ENCODE measurements at places on chromosomes 4 and X.

- no peak for DNase-seq
These were observed 3.3 kb downstream of the RELL1 start for GRCh38 chr4:37682701-37683401.

DNA sequence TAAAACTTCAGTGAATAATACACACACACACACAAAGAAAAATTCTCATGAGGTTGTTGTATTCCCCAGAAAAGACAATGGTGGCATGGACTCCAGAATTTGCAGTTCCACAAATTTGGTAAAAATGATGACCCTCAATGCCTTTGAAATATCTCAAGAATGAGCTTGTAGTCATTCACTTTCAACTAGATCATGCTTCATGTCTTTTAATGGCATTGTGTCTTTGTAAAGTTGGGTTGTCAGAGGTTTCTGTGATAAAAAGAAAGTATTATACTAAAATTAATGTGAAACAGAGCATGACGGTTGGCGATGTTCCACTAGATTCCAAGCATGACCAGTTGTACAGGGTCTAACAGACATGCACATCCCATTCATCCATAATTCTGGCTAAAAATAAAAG lies 685.0 kb upstream of the FRG1 start:
- DNase-seq: no peak

DNA sequence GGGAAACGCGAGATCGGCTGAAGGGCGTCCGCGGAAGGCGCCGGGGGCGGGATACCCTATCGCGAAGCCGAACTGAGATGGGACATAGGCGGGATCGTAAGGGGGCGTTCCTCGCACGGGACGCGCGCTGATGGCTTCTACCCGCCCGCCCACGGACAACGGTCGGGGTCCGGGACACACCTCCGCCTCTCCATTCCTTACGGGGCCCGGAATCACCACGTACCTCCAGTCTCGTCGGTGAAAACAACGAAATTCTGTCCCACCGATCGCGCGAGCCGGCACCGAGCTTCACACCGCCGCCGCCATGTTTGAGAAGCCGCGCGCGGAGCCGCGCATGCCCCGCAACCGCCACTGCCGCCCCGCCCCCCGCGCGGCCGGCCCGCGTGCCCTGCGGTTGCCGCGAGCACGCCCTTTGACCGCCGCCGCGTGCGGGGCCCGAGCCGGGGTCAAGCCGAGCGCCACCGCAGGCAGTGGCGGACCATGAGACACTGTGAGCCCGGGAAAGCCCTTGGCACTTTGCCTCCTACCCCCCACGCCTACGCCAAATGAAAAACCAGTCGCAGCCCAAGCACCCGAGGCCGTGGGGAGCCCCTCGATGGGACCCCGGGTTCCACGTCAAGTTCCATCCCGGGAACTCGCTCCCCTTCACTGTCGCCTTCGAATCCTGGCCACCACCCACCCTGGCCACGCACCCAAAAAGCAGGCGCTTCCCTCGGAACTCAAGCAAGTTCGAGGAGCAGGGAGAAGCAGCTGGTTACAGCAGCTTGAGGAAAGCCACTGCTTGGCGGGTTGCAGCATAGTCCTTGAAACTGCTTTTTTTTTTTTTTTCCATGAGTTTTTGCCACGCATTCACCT lies at the start of gene SCML2:
SCML2 (minus strand) TSS at position 320 of the 855 bp plus-strand sequence. CDS start 20,617 bp downstream, outside the sequence.
- DNase-seq: no peak

DNA sequence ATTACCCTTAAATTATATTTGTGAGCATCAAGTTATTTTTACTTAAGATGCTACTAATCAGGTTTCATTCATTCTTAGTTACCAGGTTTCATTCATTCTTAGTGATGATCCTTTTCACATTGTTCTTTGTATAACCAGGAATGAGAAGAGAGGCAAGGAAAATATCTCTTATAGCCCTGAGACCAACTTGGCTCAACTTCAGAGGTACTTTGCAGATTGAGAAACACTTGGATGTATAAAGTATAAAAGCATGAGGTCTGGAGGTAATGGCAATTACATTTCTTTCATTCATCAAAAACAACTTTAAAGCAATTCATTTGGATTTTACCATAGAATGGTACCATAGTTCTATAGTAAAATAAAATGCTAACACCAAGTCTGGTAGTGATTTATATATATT lies 231.0 kb downstream of the PRDM5 start:
- DNase-seq: no peak

DNA sequence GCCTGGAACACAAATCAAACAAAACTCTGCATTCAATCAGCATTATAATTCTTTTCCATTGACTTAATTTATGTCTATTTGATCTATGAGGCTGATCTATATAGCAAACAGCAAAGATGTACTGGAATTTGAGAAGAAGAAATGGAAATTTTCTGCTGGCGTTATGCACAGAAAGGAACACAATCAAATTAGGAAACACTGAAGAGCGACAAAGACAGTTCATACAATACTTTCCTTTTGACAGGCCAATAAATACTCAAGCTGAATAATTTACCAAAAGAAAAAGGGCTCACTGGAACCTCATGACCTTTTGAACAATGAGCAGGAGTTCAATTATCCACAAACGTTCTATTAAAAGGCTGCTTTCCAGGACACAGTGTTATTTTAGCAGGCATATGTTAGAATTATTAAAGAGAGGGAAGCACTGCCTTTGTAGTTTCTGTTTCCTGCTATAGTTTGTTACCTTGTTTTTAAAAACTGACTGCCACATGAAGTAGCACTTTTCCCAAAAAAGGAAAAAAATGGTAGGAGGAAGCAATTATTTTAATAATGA lies 8.1 kb downstream of the PDHA2 start:
- no peak for DNase-seq

DNA sequence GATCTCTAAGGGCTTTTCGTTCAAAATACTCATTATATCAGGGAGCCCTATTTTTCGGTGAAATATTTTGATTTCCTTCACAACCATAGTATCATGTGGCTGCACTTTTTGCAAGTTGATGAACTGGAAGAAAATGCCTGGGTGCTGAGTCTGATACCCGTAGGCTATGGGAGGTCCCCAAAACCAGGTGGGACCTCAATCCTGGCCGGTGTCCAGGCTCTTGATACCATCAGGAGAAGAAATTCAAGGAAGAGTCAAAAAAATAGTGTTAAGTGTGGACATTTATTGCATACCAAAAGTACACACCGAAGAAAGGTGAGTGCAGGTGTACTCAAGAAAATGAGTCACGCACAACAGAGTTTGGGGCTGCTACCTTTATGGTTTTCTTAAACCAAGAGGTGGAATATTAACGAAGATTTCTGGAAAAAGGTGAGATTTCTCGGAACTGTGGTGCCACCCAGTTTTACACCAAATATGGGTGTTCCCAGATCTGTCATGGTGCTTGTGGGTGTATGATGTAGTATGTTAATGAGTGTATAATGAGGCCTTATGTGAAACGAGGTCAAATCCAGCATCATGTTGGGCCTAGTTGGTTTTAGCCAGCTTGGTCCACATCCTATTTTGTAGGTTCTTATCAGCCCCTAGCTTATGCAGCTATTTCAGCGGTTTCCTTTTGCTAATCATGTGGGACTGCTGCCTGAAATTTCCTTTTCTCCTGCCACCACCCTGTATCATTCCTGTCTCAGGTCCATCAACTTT lies 29.9 kb downstream of the VCX2 start:
- DNase-seq: no peak

DNA sequence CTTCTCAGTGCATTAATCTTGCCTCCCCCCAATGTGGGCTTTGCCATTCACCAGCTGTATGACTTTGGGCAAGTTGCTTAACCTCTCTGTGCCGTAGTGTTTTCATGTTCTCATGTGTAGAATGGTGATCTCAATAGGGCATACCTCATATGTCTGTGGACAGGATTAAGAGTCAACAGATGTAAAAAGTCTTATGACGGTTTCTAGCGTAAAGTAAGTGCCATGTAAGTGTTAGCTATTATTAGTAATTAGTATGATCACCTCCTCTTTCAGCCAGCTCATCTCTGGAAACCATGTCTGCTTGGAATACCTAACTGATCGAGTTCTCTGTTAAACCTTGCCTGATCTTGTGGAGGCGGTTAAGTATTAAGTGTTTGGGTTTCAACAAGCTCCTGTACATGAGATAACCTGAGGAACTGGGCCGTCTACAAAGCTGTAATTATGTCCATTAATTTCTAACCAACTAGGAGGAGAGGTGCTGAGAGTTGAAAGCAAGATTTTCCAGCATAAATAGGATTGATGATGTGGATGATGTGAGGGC lies 66.3 kb downstream of the TSC22D3 start:
- DNase-seq: no peak

GRCh38 chr4:24559889-24560288 lies 24.5 kb downstream of the DHX15 start:
- DNase-seq: no peak

GRCh38 chr4:7704091-7704490 lies 235.6 kb downstream of the AFAP1 start:
- no peak for DNase-seq

GRCh38 chrX:154436983-154437752 lies at the start of gene GDI1:
Gene GDI1 (plus strand): TSS chrX:154437154. CDS start chrX:154437255, 101 bp downstream.
- peak; percentile 16 for DNase-seq

- DNase-seq: no peak
These were observed 333.4 kb downstream of the NR3C2 start for GRCh38 chr4:148108766-148109165.

- DNase-seq: no peak
These were observed 7.7 kb downstream of the PROM1 start for GRCh38 chr4:16075975-16076757.

GRCh38 chrX:118974908-118975671 lies 672 bp downstream of the LONRF3 start:
- DNase-seq: no peak

DNA sequence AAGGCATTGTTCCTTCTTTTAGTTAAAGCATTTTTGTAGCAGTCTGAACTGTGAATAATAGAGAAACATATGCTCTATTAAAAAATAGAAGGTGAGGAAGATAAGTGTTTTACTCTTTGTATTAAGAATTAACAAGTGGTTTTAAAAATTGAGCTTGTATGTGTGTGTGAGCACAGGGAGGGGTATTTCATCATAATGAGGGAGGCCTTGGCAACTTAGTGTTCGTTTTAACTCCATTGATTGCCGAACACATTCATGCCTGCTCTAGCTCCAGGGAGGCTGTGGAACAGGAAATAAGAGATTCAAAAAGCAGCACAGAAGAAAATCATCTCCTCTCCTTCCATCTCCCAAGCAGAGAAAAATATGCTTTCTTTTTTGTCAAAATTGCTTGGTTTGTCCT lies 14.8 kb downstream of the SHROOM3 start:
- DNase-seq: no peak

GRCh38 chrX:14712096-14712495 lies 160.8 kb downstream of the FANCB start:
- no peak for DNase-seq

GRCh38 chrX:36609616-36610585 lies 398.3 kb upstream of the FAM47C start:
- DNase-seq: no peak

DNA sequence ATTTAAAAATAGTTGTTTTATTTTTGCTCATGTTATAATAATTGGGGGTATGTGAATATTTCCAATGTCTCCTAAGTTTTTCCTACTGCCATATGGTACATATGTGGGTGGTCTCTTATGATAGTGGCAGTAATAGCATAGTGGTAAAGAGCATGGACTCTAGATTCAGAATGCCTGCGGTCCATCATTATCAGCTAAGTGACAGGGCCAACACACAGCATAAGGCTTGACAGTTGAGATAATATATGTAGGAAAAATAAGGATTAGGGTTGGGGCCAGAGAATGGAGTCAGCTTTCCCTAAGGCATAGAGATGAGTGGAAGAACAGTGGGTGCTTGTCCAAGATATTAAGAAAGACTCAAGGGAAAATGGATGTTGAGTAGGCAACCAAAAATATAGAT lies 2707.5 kb downstream of the PCDH7 start:
- no peak for DNase-seq

GRCh38 chrX:10146346-10146745 lies 10.4 kb upstream of the CLCN4 start:
- DNase-seq: no peak

GRCh38 chrX:110363244-110363643 lies 4.6 kb downstream of the RTL9 start:
- no peak for DNase-seq

DNA sequence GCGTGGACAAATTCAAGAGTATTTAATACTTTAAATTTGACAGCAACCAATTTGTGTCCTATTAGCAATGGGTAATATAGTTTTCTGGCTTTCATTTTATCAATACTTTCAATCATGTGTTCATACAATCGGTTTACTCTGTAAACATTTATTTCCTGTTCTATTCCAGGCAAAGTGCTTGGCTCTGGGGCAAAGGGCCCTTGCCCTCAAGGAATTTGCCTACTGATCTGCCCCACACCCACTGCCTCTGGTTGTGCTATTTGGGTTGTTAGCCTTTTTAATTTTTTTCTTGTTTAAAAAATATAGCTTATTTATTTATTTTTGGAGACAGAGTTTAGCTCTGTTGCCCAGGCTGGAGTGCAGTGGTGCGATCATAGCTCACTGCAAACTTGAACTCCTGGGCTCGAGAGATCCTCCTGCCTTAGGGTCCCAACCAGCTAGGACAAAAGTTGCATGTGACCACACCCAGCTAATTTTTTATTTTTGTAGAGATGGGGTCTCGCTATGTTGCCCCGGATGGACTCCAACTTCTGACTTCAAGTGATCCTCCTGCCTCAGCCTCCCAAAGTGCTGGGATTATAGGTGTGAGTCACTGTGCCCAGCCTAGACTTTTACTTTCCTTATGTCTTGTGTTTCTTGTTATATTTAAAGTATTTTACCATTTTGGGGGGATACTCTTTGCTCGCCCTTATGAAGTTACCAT lies 30.7 kb upstream of the CBR4 start:
- no peak for DNase-seq

DNA sequence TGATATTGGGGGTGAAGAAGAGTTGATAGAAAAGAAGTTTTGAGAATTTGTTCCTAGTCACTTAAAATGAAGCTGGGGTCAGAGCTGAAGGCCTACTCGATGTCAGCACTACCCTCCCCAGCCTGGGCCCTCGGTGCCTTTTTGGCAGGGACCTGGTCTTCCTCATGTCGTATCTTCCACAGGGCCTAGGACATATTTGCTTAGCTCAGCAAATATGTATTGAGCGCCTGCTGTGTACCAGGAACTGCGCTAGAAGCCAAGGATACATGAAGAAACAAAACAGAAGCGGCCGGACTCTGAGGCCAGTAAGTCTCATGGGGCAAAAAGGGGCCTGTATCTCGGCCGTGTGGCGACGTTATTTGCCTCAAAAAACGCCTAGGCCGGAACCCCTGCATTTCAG lies 44.3 kb downstream of the DCTD start:
- DNase-seq: no peak

DNA sequence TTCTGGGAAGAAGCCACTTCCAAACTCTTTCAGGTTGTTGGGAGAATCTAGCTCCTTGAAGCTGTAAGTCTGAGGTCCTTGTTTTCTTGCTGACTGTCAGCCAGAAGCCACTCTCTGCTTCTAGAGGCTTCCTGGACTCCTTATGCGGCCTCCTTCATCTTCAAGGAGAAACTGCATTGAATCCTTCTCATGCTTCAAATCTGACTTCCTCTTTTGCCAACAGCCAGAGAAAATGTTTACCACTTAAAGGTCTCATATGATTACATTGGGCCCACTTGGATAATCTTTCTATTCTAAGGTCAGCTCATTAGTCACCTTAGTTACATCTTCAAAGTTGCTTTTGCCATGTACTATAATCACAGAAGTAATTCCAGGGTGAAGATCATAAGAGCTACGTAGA lies 327.0 kb downstream of the HNRNPD start:
- no peak for DNase-seq

Data from stimulated activated CD8-positive, alpha-beta memory T cell treated with anti-CD3 and anti-CD28 coated beads, Interleukin-2, amount 100 ng/mL, for 1 hour (primary cell).